ENCODE measurements at places on chromosomes 2 and 18.

DNA sequence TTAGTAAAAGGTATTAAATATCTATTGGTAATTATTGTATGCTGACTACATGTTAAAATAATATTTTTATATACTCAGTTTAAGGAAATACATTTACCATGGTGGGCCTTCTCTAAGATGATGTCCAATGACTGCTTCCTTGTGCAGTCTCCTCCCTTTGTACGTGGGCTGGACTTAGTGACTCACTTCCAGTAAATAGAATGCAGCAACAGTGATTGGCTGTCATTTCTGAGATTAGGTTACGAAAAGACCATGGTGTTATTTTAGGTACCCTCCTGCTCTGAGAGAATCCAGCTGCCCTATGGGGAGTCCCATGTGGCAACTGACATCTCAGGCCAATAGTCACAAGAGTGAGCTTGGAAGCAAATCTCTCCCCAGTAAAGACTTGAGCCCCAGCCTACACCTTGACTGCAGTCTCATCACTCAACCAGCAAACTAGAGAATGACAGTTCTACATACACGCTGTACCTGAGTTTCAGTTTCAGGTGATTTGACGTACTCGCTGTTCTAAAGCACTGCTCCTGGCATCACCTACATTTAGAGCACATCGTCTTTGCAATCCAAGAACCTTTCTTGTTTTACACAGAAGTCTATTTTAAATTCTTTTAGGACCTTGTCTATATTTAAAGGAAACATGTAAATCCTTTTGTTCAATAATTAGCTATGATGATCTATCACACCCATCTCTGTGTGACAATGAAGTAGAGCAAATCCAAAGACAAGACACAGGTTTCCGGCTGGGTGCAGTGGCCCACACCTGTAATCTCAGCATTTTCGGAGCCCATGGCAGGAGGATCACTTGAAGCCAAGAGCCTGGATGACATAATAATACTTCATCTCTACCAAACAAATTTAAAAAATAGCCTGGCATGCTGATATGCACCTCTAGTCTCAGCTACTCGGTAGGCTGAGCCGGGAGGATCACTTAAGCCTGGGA is 87.2 kb downstream of the COBLL1 start:
- DNase-seq: no peak

DNA sequence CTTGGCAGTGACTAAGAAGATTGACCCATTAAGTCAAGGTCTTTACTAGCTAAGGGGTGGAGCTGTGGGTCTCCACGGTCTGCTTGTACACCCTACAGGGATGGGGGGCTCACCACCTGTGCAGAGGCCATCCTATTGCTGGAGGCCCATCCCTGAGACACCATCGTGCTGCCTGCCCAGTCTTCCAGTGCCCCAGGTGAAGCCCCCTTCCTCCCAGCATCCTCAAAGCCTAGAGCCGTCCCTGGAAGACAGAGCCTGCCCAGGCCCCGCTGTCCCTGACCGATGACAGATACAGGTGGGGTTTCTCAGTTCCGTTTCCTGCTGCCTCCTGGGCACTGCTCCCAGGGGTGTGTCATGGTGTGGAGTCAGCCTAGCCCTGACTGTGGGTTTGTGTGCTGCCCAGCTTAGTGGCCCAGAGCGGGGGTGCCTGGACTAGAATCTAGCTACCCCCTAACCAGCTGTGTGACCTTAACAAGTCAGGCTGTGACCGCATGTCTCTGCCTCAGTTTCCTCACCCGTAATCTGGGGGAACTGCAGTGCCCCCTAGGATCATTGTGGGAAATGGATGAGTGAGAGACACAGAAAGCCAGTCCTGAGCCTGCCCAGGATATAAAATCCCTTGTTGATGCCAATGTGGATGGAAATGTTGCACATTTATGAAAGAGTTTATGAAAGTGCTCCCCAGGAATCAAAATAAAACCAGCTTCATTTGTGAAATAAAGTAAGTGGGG is 2.0 kb downstream of the OTOS start:
- no peak for DNase-seq

GRCh38 chr2:239811111-239811781 is 213.9 kb downstream of the NDUFA10 start:
- no peak for DNase-seq

DNA sequence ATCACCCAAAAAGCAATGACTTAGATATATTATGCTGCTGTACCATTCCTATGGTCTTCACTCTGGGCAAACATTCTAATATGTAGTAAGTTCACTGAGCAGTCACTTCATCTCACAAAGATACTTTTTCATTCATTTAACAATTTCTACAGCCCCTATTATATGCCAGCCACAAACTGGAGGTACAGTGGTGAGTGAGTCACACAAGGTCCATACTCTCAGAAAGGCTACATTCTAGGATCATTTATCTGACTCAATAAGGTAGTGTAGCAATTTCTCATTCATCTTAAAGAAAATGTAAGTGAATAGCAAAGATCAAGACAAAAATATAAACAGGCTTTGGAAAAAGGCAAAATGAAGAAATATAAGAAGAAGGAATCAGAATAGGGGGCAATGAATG is 40.5 kb downstream of the NHEJ1 start:
- DNase-seq: no peak

DNA sequence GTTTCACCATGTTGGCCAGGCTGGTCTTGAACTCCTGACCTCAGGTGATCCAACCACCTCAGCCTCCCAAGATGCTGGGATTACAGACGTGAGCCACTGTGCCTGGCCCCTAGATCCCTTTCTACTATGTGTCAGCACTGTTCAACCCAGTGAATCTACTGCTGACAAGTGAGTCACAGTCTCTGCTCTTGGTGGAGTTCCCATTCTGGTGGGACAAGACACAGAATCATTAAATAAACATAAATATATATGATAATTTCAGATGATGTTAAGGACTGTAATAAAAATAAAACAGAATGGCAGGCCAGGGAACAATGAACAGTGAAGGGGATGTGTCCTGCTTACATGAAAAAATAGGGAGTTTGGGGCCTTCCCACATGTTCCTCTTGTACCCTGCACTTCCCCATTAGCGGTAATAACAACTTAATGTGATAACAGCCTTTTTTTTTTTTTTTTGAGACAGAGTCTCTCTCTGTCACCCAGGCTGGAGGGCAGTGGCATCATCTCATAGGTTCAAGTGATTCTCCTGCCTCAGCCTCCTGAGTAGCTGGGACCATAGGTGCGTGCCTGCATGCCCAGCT is 112.2 kb downstream of the CPO start:
- no peak for DNase-seq

- no peak for DNase-seq
Observed at GRCh38 chr18:55582325-55582724, 5.7 kb downstream of the TCF4 start.

DNA sequence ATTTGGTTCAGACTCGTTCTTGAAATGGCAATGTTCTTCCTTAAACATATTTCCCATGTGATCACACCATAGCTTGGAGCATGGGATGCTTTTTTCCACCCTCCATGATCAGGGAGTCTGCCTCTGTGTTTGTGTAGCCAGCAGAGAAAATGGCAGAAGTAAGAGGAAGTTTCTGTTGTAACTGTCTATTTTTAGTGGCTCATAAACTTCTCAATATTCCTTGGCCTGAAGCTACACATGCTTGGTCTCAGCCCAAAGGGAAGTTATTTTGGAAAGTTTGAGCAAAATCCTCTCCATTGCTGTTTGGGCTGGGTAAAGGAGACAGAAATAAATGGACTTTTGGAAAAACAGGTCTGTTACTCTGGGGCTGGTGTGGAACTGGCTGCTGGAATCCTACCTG is 33.4 kb upstream of the ITGA6 start:
- DNase-seq: no peak

- no peak for DNase-seq
Observed at GRCh38 chr18:55634545-55634944, 46.6 kb upstream of the TCF4 start.

DNA sequence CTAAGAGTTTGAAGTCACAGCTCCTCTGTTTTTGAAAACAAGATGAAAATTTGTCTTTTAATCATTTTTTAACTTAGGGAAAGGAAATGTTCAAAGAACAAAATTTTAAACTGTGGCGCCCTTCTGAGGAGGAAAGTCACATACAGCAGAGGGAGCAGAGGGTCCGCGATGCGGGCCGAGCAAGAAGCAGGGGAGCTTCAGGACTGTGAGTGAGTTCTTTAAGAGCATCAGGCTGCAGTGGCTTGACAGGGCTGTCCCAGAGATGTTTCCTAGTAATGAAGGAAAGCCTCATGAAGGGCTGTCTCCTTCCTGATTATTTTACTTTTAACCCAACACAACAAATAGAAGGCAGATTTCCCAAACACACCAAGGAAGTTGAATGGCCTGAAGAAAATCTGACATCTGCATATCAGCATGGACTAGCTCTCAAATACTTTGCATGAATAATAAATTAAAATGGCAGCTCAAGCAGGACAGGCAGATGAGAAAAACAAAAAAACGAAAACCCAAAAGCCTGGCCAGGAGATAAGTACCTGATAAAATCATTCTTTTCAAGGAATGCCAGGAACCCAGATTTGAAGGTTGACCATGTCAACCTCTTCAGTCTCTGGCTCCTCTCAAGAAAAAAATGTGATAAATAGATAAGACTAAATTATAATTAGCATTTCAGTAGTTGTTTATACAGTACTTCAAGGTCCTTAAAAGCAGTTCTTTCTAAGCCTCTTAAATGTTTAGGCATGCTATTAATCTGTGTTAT is 60.8 kb downstream of the SLC40A1 start:
- DNase-seq: no peak

GRCh38 chr18:36934884-36935283 is 106.0 kb downstream of the KIAA1328 start:
- DNase-seq: no peak
